ENCODE measurements at places on chromosomes 6 and 20.

DNA sequence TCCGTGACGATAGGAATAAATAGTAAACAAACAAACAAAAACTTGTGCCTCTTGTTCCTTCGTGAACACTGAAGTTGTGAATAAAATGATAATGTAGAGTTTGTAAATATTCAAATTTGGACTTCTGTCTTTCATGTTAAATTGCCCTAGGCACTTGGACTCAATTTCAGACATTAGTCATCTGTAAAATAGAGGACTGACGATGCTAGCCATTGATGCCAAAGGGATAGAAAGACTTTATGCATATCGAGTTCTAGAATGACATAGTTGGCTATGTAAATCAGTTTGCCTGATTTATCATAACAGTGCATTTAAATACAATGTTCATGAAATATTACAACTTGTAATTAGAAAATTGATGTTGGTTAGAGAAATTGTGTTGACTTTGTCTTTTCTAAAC is 45.9 kb upstream of the FLRT3 start:
- DNase-seq, result no peak

GRCh38 chr6:89826029-89826528 is 3.6 kb upstream of the CASP8AP2 start:
- DNase-seq, result peak; percentile 73

- peak; percentile 56 for DNase-seq
Measured at GRCh38 chr6:26003102-26003694, 40.6 kb downstream of the TRIM38 start.

DNA sequence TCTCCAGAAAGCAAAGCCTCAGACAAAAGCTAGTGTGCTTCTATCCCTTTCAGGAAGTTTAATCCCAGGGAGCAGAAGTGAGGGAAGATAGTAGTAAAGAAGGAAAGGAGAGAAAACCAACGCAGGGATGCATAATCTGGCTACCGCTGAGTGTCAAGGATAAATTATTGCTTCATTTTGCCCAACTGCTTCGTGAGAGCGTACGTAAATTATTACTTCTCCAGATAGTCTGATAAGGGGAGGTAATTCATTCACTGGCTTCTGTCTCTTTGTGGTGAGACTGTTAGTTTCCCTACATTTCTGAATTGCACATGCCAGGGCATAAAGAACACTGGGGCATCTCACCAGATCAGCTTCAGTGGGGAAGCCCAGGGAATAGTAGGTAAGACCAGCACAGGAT is 539.7 kb downstream of the PHF3 start:
- DNase-seq, result no peak
